Posterior vena cava (tissue), 2 donors: ENCODE measurements at places on chromosomes 1 and 21. TPM values are rescaled to one million over a fixed set of nuclear protein-coding genes. Genes with fewer than 3 reads are reported as not detected.

Gene S100A8
- 360 TPM for total RNA-seq

Gene SPRR2F
- 1.9 TPM for total RNA-seq

DNA sequence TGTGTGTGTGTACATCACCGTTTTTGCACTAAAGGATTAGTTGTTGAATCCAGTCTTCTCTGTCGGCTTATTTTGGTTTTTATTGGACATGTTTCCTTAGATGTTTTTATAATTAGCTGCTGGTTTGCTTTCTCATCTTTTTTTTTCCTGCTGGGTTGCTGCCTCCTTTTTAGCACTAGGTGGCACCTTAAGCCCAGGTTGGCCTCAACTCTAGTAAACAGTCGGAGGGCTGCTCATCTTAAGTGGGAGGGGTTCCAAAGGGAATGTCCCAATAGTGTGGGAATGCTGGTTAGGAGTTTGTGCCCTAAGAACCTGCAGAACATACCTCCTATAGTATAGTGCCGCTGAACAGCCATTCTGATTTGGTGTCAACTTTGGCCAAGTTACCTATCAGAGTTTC, 570.1 kb upstream of the CXADR start:
- no peak for DNase-seq

GRCh38 chr1:30315185-30315960, 408.0 kb downstream of the MATN1 start:
- peak; percentile 36 for DNase-seq

- no peak for DNase-seq
Observed at GRCh38 chr1:208527156-208527555, 283.0 kb upstream of the PLXNA2 start.

DNA sequence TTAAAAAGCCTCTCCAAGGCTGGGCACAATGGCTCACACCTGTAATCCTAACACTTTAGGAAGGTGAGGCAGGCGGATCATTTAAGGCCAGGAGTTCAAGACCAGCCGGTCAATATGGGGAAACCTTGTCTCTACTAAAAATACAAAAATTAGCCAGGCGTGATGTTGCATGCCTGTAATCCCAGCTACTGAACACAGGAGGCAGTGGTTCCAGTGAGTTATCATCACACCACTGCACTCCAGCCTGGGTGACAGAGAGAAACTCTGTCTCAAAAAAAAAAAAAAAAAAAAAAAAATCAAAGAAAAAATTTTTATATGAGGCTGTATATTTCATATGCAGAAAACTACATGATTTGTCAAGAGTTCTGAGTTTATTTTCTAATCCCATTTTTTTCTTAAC, 1107.1 kb upstream of the TMPRSS15 start:
- DNase-seq, result no peak
